Endodermal cell (in vitro differentiated cells): ENCODE measurements at places on chromosomes 4 and X. TPM values are rescaled to one million over a fixed set of nuclear protein-coding genes. Genes with fewer than 3 reads are reported as not detected.
A peak's percentile ranks its signal among the peaks of the same experiment; 100 is the strongest.

DNA sequence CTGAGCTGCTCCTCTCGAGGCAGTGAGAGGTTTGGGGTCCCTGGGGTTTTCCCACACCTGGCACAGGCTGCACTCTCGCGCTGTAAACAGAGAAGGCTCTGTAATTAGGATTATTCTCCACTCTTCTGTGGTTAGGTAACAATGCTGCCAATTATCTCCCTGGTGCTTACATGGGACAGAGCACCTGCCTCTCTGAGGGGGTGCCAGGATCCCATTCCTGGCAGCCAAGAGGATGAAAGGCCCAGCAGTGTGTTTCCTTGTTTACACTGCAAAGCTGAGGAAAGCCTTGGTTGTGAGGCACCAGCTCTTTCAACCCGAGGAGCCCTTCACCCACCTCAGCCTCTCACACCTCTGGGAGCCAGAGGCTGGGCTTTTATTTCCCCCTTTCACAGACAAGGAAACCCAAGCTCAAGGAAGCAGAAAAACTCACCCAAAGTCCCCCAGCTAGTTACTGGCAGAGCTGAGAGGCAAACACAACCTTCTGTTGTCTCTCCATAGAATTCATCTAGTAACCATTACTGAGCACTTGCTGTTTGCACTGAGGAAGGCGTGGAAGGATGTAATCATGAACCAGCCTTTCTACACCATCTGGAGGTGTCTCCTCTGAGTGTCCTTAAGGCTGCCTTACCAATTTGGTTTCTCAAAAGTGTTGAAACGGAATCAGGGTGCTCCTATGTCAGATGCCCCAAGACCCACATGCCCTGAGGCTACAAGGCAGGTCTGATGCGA lies 39.7 kb upstream of the PROM1 start:
- DNase-seq: peak; percentile 46

AWAT2 gene
- 0.46 TPM in 1 of 3 replicates, not detected in the others for total RNA-seq

- peak; percentile 77 for DNase-seq
These were observed 3.8 kb downstream of the ZFX start for GRCh38 chrX:24153178-24153795.

SYN1 gene
- total RNA-seq: 5.3 to 7.1 TPM (median 5.8 TPM) in 3 replicates

DNA sequence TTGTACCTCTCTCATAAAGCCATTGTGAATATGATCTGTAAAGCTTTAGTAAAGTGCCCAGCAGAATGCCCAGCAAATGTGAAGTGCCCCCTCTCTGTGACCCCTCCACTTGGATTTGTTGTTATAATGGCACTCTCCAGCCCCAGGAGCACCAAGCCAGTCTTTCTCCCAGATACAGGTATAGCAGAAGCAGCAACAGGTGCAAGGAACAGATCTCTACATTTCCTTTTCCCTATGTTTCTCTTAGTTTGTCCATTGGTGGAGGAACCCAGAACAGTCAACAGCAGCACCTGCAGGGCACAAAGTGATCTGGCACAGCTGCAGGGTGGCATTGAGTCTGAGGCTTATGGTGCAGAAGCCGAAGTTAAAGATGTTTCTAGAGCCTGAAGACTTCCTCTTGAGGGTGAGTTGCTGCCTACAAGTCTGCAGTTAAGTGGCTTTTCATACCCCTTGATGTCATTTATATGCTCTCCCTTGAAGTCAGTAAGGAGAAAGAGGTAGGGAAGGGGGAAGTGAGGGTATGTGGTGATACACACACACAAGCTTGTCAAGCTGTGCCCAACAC lies 16.1 kb upstream of the CXCL3 start:
- no peak for DNase-seq
